ENCODE measurements at places on chromosomes 16 and 17.

GRCh38 chr17:8744086-8744785 lies 400 bp downstream of the CCDC42 start:
- no peak for ATAC-seq

DNA sequence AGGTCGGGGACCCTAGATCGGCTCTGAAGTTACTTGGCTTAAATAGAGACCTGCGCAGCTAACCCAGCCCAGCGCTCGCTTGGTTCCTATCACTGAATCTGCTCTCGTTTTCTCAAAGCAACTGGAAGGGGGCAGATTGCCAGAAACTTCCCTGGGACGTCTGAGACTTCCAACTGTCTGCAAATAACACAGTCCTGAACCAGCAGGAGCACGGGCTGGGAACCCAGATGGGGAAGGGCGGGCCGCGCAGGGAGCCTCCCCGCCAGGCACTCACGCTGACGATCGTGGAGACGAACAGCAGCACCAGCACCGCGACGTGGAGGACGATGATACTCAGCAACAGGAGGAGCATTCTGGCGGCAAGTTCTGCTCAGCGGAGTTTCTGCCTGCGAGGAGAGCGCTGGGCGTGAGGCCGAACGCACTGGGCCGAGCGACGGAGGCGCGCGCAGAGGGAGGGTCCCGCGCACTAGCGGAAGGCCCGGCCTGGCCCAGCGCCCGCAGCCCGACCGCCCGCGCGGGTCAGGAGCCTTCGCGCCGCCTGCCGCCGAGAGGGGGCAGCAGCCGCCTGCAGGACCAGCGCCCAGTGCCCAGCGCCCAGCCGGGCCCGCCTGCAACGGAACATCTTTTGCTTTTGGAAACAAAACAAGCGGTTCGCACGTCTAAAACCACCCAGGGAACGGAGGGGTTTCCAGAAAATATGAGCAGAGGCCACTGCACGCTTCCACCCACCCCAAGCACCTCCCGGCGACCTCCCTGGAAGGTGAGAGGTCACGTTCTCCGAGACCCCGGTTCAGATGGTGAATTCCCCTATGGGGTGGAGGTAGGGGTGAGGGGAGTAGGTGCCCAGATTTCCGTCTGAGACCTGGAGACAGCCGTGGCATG lies 4.5 kb downstream of the PMP22 start:
- ATAC-seq: peak; percentile 78

- ATAC-seq: no peak
Observed at GRCh38 chr17:61411261-61412142, 11.9 kb downstream of the TBX2 start.

- no peak for ATAC-seq
Observed at GRCh38 chr16:12896562-12896961, 4.8 kb upstream of the SHISA9 start.

- ATAC-seq: no peak
Observed at GRCh38 chr16:88003316-88003715, 52.1 kb downstream of the BANP start.

GRCh38 chr17:8290043-8290442 lies 1.6 kb downstream of the RANGRF start:
- ATAC-seq: no peak

- ATAC-seq: no peak
Observed at GRCh38 chr17:27504188-27504995, 48.1 kb downstream of the KSR1 start.

DNA sequence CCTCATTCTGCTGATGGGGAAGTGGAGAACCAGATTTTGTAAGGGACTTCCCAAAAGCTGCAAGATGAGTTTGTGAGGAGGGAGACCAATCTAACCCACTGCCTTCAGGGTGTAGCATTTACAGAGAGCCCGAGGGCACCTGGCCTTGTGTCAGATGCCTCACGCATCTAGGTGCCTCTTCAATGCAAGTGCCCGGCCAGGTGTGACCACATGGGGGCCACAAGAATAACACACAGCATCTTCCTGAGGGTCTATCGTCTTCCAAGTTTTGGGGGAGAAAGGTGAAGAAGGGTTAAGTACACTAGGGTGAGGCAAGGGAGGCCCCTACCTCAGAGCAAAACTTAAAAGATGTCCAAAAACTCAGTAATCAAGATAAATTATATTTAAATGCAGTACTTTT lies 401.7 kb upstream of the CDH5 start:
- ATAC-seq: no peak

DNA sequence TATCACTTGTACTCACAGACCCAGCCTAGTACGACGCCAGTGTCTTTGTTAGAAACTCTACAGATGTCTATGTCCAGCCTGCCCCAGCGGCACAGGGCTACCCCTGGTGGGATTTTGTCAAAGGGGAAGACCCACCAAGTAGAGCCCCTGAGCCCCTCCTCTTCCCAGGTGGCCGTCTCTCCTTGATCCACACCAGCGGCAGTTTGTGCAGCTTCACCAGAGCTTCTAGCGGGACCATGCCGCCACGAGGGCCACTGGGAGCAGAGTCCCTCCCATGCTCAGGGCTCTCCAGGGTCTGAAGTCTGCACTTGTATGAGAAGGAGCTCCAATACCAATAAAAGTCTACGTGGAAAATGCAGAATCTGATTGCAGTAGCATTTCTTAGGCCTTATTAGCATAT lies 157.1 kb downstream of the RPTOR start:
- no peak for ATAC-seq

DNA sequence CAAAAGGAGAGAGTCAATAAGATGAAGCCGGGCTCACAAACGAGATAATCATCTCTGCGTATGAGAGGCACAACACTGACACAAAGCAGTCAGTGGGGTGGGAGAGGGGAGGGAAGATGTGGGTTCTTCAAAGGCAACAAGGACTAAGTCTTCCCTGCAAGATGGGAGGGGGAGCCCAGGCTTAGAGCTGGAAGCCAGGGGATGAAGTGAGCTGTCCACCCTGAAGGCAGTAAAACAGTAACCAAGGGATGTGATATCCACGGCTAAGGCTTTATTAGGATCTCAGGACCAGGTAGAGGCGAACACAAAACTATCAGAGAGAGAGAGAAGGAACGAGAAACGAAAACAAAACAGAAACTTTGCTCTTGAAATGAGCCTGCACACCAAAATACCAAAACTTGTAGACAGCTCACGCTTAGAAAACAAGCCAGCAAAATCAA lies 115.9 kb downstream of the DYNLRB2 start:
- peak; percentile 57 for ATAC-seq

DNA sequence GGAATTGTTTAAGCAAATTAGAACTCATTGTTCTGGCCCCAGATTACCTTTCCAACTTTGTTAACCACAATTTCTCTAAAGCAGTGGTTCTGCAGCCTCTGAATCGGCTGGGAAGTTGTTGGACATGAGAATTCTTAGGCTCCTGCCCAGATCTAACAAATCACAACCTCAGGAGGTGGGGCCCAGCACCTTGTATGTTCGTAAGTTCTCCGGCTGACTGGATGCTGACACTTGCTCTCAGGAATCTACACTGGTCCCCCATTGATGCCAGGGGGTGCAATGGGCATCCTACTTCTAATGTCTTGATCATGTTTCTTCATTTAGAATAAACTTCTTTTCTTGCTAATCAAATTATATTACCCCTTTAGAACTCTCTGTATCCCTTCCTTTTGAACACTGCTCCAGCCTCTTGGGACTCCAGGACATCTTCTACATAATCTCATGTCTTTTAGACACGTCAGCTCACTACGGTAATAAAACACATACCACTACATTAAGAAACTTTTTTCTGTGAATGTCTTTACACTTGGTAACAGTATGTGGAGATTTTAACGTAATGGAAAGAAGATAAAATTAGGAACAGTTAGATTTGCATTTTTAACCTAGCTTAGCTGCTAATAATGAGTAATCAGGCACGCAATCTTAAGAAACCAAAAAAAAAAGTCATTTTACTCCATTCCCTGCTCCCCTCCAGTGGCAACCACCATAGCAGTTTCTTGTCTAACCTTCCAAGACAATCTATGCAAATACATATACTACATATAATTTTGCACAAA lies 143.2 kb downstream of the ITFG1 start:
- no peak for ATAC-seq

GRCh38 chr16:10688291-10688690 lies 6.4 kb downstream of the TEKT5 start:
- no peak for ATAC-seq

DNA sequence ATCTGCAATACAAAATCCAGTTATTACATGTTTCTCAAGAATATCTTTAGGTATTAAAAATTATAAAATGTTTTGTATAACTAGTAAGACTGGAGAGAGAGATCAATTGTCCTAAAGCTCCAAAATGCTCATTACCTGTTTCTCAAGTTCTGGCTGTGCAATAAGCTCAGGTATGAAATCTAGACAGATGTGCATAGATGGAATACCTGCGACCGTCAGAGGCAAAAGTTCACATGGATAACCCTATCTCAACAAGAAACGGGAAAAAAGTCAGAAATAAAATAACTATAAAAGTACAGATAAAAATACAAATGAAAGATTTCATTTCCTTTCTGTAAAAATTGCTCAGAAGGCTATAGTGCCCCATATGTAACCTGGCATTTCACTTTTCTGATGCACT lies 5.8 kb upstream of the BRIP1 start:
- no peak for ATAC-seq

GRCh38 chr17:14396547-14396946 lies 95.7 kb downstream of the HS3ST3B1 start:
- no peak for ATAC-seq

DNA sequence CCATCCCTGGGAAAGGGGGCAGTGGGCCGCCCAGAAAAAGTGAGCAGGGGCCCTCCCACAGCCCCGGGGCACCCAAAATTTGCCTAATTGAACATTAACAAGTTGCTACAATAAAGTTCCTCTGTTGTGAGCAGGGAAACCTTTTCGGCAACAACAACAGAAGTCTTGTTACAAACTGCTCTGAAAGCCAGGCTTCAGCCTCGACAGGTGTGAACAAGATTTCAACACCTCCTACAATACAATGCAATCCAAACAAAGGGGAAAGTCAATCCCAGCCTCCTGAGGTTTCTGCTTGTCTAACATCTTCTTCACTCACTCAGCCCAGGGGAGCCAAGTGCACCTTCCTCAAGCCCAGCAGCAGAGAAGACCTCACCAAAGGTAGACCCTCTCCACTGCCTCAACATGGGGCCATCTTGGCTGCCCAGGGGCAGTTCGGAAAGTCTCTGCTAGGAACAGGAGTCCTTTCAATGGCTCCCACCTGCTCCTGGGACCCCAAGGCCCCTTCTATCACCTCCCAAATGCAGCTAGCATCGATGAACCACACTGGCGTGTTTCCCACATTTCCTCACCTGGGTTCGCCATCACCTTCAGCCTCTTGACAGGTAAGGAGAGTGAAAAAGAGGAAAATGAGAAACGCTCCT lies 19.1 kb downstream of the ZFHX3 start:
- no peak for ATAC-seq

DNA sequence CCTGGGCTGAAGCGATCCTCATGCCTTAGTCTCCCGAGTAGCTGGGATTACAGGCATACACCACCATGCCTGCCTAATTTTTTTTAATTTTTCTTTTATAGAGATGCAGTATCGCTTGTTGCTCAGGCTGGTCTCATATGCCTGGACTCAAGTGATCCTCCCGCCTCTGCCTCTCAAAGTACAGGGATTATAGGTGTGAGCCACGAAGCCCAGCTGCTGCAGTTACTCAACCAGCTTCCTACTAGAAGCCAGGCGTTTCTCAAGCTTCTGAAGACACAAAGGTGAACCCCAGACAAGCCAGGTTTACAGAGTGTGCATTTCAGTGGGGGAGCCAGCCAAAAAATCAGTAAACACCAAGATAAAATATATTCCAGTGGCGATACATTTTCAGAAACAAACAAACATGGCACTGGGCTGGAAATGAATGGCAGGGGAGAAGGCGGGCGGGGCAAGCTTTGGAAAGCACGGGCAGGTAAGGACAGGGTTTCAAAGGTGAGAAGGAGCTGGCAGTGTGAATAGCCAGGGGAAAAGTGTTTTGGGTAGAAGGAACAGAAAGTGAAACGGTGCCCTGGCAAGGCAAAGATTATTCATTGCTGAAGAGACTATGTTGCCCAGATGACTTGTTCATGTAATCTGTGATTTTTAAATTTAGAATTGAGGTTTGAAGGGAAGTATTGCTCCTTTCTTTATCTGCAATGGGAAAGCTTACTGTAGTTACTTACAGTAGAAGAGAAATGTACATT lies 471.1 kb downstream of the WWOX start:
- ATAC-seq: no peak

- no peak for ATAC-seq
Observed at GRCh38 chr16:73737637-73738036, 559.0 kb upstream of the PSMD7 start.

DNA sequence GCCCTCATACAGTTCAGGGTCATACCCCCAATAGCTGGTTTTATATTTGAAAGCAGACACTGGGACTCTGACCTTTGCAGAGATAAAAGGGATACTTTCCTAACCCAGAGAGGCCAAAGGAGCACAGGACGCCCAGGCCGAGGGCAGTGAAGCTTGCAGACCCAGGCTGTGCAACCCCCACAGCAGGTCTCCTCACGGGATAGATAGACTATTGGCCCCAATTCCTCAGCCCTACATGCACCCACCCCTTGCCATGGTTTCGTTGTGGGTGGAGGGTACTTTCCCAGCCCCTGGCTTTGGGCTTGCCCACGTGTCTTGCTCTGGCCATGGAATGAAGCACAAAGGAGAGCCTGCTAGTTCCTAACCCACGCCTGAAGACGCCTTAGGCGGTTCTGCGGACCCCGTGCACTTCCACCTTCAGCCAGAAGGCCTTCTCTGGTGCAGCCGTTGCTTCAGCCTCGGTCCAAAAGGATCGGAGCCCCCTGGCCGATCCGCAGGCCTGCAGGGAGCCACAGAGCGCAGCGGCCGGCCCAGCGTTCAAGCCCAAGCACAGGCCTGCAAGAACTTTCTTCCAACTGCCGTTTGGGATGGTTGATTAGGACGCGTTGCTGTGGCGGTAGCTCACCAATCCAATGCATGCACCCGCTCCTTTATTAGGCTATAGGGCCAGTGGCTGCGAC lies 9.8 kb upstream of the BRCA1 start:
- ATAC-seq: no peak

GRCh38 chr17:20236578-20237227 lies 227.5 kb downstream of the SPECC1 start:
- no peak for ATAC-seq

DNA sequence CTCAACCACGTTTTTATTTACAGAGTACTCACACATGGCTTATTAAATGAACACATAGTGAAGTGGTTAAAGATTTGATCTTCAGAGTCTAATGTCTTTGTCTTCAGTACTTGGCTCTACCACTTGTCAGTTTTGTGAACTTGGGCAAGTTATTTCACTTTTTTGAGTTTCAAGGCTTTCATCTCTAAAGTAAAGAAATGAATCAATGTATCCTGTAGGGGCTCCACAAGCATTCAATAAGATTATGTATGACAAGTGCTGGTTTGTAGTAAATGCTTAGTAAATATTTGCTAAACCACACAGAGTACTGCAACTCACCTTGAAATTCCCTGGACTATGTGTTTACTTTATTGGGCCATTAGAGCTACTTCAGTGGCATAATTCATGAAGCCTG lies 446.0 kb upstream of the GOT2 start:
- ATAC-seq: no peak

All from stimulated activated memory B cell treated with anti-CD40 and anti-IgM and Interleukin-4, amounts not matched to agents 10 μg/mL and 1 μg/mL and 100 μg/mL, for 72 hours (primary cell).